Cortex of kidney (tissue), 1 donor: ENCODE measurements at places on chromosomes 1 and 21.

GRCh38 chr1:3609016-3609768, 2.1 kb downstream of the MEGF6 start:
- DNase-seq = no peak

GRCh38 chr1:169527451-169528214, 41.9 kb upstream of the SLC19A2 start:
- no peak for DNase-seq

DNA sequence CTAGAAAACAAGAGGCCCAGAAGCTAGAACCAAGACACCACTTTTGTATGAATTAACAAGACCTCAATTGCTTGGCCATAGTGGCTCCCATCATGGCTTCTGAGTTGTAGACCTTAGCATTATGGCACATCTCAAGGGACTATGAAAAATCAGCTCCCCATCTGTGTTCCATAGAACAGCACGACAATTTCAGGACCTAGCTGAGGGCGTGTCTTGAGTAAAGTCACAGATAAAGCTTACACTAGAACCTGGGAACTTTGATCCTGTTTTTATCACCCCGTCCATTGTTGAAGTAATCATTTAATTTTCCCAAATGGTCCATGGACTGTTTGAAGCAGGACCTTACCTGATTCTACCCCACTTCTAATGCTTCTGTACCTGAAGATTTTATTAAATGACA, 44.8 kb downstream of the RUNX1 start:
- DNase-seq = no peak

DNA sequence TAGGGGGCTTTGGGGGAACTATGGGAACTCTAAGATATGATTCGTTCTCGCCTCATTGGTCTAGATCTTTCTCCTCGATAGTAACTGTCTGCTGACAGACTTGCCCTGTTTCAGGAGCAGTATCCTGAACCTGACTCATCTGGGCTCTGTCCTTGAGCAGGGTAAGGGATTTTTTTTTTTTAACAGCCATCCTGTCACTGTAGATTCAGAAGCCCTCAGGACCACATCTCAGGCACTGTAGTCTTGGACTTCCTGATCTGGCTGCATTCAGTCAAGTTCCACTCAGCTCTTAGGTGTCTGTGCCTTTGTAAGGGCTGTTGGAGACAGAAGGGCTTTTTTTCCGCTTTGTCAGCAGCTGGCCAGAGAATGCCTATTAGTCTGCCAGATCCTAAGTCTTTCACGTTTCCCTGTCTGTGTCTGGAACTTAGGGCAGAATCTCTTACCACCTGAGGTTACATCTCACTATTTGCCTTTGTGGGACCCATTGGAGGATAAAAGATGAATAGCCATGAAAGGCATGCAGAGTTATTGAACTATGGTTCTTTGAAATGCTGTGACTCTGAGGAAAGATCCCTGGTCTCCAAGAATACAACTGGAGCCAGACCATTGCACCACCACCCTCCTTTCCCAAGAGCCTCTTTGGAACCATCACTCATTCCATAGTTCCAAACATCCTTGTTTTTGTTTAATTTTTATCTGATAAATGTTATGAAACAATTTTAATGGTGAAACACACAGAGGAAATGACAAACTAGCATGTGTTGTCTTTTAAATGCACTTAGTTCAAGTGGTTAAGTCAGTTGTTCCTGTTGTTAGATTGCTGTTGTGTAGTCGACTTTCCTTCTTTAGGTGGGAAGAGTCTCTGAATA, 49.7 kb upstream of the MACF1 start:
- no peak for DNase-seq

DNA sequence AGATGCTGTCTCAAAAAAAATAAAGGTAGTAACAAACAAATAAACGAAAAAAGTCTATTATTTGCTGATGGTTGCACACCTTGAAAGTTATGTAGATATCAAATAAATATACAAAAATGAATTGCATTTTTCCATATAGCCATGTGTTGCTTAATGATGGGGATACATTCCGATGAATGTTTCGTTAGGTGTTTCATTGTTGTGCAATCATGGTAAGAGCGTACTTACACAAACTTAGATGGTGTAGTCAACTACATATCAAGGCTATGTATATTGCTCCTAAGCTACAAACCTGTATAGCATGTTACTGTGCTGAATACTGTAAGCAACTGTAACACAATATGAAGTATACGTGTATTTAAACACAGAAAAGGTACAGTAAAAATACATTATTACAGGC, 34.4 kb downstream of the AHCTF1 start:
- DNase-seq = no peak

- no peak for DNase-seq
These were observed 17.9 kb upstream of the SDE2 start for GRCh38 chr1:226017070-226017469.

DNA sequence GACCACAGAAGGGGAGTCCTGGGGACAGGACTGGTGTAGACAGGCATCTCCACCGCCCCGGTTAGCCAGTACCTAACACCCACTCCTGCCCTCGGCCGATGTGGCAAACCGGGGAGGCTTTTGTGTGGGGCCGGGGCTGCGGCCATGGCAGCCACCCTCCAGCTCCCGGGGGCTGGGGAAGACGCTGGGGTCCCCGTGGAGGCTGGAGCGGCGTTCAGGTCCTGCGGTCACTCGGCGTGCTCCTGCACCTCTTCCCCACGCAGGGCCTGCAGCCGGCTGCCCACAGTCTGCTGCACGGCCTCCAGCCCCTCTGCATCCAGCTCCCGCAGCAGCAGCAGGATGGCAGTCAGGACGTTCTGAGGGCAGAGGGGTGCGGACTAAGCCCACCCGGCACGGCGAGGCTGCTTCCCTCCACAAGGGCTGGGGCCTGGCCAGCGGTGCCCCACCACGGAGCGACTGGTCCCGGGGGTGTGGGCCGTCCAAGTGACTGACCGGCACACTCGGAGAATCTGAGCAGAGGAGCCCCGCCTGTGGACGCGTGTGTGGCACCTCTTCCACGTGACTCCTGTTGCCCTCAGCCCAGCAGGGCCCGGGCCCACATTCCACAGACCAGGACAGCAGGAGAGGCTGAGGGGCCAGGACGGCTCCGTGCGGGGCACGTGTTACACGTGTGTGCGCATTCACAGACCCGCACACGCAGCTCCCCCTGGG, 9.1 kb downstream of the CFAP410 start:
- DNase-seq = no peak
